HL-60 (cell line): ENCODE measurements at places on chromosomes 1 and 21.

DNA sequence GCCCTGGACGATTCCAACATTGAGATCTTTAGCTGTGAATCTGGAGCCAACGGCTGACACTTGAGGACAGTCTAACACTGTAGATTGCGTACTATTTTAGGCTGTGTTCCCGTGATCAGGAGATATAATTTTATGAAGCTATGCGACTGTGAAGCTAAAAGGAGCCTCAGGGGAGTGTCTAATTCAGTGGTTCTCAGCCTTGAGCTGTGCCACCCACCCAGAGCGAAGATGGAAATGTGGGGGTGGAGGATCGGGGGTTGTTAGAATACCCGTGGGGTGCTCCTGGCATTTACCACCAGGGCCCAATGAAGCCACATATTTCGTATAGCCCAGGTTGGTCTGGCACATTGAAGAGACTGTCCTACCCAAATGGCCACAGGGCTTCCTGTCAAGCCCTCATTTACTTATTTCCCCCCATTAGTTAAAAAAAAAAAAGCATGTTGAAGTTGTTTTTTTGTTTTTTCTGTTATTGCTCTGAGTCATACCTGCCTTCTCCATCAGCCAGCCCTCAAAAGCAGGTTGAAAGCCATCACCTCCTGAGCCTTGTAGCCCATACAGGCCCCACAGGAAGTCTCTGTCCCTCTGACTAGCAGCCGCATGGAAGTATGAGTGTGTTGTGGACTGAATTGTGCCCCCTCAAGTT lies 141.7 kb downstream of the GALNT2 start:
- DNase-seq = no peak

DNA sequence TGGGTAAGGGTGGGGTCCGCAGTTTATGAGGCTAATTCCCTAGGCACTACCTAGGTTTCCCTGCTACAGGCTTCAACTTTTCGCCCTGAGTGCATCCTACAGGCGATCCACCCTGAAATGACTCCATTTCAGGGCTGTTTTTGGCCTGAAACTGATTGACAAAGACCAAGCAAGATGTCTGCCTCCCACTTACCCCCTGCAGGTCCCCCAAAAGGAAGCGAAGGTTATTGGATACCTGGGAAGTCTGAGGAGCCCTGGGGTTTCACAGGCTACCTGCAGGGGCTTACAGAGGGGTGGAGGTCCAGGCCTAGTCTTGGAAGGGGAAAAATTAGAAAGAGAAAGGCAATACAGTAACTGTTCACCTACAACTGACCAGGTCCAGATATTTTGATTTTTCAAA lies 3.3 kb upstream of the TBX15 start:
- no peak for DNase-seq

DNA sequence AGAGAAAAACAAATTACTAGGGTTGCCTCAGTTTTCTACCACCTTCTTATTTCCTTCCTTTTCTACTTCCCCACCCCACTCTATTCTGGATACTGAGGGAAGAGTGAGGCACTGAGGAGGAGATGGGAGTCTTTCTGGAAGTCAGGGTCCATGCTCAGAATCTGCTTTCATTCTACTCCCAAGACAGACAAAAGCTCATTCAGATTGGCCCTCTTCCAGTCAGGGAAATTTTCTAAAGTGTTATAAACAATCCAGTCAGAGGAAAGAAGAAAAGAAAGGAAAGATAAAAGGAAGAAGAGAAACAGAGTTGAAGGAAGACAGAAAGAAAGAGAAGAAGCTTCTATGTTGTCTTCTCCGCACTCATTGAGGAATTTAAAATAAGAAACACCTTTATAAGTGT lies 228.6 kb downstream of the COP1 start:
- DNase-seq = no peak

DNA sequence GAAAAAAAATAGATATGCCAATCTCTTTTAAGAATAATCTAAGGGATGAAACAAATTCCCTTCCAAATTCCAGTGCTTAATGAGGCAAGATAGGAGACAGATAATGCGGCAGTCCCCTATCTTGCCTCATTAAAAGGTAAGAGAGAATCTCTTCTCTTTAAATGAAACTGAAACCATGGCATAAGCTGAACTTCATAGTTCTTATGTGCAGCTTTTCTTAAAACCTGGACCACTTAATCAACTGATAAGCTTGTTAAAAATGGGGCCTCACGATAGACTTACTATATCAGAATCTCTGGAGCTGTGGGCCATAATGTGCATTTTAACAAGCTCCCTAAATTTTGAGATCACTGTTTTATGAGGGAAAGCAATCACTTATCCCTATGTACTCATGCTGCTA lies 79.2 kb downstream of the NIBAN1 start:
- no peak for DNase-seq

DNA sequence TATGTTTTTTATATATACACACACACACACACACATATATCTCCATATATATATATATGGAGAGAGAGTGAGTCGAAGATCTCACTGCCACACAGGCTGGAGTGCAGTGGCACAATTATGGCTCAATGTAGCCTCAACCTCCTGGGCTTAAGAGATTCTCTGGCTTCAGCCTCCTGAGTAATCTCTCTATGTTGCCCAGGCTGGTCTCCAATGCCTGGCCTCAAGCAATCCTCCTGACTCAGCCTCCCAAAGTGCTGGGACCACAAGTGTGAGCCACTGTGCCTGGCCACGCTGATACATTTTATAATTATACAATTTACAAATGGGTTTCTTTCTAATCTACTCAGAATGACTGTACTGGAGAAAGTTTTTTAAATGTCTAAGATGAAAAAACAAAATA lies 664.2 kb downstream of the PTPRC start:
- DNase-seq = no peak

DNA sequence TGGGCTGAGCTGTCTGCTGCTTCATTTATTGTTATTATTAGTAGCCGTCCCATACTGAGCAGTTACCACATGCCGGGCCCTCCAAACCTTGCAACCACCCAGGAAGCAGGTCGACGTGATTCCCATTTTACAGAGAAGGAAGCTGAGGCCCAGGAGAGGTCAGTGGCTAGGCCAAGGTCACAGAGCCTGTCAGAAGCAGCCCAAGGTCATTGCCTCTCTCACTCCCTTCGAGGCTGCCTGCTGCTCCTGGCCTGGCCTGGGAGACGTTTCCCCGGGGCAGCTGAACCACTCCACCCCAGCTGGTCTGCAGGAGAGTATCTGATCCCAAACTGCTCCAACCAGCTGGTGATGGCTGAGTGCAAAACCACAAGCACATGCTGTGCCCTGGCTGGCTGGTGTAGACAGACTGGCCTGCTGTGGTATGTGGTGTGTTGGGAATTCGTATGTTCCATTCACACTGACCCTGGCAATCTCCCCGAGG lies 6.5 kb downstream of the PADI4 start:
- no peak for DNase-seq

GRCh38 chr1:200323856-200324400 lies 85.9 kb downstream of the ZNF281 start:
- no peak for DNase-seq

- DNase-seq = peak; percentile 19
Observed at GRCh38 chr1:7127322-7128075, 342.2 kb downstream of the CAMTA1 start.

- no peak for DNase-seq
Observed at GRCh38 chr1:86156566-86157455, at the start of gene COL24A1. Gene COL24A1 (minus strand): TSS chr1:86156772. CDS start chr1:86156396, 376 bp downstream.

- DNase-seq = no peak
Observed at GRCh38 chr1:216212826-216213225, 210.4 kb downstream of the USH2A start.

DNA sequence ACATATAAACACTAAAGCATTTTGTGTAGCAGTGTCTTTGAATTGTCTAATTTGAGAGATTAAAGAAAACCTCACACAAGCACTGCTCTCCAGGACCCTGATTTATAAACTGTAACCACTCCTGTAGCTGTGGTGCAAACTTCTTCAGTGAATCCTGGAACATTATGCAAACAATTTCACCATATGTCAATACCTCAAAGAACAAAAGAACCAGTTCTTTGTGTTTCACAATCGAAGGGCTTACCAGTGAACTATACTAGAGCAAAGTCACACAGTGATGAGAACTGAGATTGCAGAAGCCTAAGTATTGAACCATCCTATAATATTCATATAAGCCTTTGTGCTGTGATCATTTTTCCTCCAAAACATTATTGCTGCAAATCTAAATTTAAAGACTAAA lies 21.5 kb downstream of the DPH5 start:
- peak; percentile 38 for DNase-seq

GRCh38 chr1:114100148-114100547 lies 53.5 kb downstream of the SYT6 start:
- no peak for DNase-seq

DNA sequence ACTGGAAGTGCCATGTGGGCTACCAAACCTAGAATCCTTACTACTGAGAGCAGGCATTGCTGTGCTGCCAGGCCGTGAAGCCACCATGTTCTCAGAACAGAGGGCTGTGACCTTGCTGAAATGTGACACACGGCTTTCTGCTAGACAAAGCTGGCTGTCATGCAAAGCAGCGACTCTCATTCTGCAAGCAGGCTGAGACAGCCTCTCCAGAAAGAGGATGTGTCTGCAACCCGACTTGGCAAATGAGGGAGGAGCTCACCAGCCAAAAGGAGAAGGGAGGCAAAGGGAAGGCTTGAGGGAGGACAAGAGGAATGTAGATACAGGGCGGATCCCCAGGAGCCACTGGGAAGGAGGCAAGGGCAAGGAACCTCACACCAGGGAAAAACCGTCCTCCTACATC lies 85.7 kb upstream of the KRTAP19-8 start:
- DNase-seq = peak; percentile 81

DNA sequence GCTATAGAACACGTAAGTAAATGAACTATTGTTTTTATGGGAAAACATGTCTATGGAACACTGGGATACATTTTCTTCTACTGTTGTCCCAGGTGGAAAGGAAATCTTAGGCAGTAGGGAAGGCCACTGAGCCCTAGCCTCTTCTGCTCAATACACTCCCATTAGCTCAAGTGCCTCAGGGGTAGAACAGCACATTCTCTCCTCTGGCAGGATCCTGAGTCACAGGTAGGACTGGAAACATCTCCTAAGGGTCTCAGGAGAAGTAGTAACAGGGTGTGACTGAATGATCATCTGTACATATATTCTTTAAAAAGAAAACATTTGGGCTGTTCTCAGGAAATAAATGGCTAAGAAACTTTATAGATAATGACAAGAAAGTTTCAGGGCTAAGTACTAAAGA lies 175.6 kb upstream of the ESRRG start:
- no peak for DNase-seq

DNA sequence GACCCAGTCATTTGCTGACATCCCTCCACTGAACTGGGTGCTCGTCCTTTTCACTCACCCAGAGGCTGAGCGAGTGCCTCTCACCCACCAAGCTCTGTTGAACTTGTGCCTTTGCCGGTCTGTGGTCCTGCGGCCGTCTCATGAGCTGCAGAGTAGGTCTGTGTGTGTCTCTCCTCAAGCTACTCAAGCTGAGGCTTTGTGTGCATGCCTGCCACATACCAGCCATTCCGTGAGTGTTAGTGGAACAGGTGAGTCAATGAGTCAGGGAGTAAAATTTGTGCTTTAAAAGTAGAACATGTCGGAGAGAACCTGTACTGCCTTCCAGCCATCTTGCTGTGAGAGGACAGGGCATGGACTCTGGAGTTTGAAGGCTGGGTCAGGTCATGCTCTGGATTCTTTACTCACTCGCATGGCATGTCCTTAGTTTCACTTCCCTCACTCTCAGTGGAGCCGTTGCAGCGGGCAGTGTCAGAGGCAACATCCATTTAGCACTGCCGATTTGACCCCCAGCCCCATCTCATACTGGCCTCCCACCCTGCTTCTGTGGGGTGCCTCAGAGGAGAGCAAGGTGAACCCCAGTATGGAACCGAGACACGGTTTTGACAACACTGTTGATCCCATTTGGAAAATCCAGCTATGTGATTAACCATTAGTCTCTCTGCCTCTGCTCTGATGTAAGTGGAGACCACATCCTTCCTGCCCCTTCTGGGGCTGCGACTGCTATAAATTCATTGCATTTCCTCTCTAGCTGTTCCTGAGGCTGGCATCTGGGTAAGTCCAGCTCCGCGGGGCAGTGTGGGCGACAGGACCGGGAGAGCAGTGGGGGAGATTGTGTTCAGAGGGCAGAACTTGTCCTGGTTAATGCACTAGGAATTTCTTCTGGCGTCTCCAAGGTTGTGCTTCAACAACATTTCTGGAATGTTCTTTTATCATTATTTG lies at the start of gene NLRP3:
Gene NLRP3 (plus strand): TSS at position 751 of the 939 bp plus-strand sequence. CDS start 2,628 bp downstream, outside the sequence.
- peak; percentile 82 for DNase-seq

DNA sequence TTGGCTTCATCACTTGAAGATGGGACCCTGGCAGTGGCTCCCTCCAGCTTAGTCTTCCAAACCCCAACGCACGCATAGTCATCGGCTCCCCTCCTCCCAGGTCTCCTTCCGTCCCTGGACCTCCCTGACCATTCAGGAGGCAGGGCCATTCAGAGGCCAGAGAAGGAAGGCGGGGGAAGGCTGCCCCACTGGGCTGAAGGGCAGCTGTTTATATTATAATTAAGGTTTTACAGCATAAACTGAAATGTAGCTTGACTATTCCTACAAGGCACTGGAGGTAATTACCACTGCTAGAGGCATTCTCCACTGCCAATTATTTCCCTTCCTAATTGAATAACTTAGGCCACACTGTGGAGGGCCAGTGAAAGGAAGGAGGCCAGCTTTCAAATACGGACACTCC lies 170.6 kb upstream of the PROX1 start:
- no peak for DNase-seq

- no peak for DNase-seq
Observed at GRCh38 chr1:220685879-220686278, 4.3 kb upstream of the C1orf115 start.

DNA sequence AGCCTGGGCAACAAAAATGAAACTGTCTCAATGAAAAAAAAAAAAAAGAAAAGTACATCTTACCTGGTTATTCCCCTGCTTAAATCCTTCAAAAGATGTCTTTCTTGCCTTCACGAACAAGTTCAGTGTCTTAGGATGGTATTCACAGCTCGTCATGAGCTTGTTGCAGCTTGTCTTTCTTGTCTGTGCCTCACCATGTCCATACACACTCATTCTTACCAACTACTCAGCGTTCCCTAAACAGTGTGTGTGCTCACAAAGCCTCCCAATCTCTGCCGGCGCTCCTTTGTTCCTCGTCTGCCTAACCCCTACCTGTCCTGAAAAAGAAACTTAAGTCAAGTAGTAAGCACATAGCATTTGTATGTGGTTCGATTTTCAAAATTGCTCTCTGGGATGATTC lies 31.1 kb downstream of the UBE4B start:
- DNase-seq = no peak

- no peak for DNase-seq
Observed at GRCh38 chr1:9658199-9658598, 6.7 kb downstream of the PIK3CD start.

GRCh38 chr21:32475162-32475812 lies 62.8 kb downstream of the EVA1C start:
- no peak for DNase-seq

- no peak for DNase-seq
Observed at GRCh38 chr1:162939035-162939434, 78.1 kb upstream of the CCDC190 start.

DNA sequence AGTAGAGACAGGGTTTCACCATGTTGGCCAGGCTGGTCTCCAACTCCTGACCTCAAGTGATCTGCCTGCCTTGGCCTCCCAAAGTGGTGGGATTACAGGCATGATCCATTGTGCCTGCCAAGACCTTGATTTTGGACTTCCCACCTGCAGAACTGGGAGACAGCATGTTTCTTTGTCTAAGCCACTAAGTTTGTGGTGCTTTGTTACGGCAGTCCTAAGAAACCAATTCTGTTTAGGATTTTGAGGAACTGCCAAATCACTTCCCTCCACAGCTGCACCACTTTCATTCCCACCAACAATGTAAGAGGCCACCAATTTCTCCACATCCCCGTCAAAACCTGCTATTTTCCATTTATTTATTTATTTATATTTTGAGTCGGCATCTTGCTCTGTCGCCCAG lies 46.1 kb downstream of the CHAF1B start:
- DNase-seq = no peak
